ENCODE measurements at places on chromosomes 1 and 21. TPM values are rescaled to one million over a fixed set of nuclear protein-coding genes. Genes with fewer than 3 reads are reported as not detected.

DNA sequence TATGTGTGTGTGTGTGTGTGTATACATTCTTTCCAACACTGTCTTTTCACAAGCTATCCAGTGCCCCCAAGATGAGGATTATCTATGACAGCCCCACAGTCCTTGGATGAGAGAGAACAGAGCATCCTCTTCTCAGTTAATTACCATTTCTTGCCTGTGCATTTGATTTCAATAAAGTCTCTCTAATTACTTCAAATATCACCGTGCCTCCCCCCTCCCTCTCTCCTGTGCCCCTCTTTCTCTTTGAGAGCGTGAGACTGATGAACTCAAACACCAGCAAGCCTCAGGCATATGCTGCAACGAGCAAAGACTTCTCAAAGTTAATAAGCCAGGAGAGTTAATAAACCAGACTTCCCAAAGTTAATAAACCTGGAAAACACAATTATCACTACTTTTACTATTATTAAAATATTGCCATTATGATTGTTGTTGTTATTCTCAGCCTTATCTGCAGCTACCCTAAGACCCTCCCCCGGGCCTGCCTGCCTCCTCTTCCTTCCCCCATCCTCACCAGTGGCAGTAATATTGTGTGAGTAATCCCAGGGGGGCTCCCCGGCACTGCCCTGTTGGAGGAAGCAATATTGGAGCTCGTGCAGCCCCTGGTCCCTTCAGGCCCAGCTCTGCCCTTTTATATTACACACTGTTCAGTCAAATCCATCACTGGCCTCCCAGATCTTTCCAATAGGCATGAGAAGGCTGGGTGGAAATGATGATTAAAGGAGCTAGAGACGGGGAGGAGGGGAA, 30.9 kb downstream of the LMX1A start:
- DNase-seq = no peak
- H3K4me1 ChIP-seq = peaks cover 27% of the 10 kb centered on the region
- H3K4me3 ChIP-seq = no peak overlapping the region
- no peak overlapping the region for H3K27ac ChIP-seq
- H3K36me3 ChIP-seq = no peaks in the 10 kb centered on the region

- no peaks in the 10 kb centered on the region for H3K36me3 ChIP-seq
- no peaks in the 10 kb centered on the region for H3K4me1 ChIP-seq
- DNase-seq = no peak
- H3K4me3 ChIP-seq = no peak overlapping the region
- no peaks in the 10 kb centered on the region for H3K27me3 ChIP-seq
Observed at GRCh38 chr1:95380909-95381308, 146.9 kb downstream of the RWDD3 start.

DNA sequence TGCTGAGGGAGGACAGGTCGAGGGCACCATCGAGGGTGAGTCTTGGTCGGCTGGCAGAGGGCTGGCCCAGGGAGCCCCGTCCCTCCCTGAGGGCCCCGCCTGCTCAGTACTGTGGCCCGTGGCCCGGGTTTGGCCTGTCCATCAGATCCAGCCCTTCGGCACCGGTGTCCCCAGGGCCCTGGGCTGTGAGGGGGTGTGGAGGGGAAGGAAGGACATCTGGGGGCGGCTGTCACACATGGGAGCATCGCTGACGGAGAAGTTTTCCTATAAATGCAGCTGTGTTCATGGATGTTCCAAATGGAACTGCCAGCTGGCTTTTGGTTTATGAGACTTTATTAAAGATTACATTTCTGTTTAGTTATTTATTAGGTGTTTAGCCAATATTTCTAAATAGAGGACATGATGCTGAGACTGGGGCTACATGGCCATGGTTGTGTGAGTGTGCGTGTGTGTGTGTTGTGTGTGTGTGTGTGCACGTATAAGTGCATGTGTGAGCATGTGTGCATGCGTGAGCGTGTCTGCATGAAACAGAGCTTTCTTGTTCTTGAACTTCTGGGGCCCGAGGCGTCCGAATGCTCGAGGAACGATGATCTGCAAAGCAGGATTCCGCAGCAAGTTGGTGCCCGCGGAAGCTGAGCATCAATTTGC, 54.3 kb downstream of the SLX9 start:
- no peaks in the 10 kb centered on the region for H3K4me1 ChIP-seq
- H3K4me3 ChIP-seq = no peak overlapping the region
- H3K27ac ChIP-seq = no peak overlapping the region

DNA sequence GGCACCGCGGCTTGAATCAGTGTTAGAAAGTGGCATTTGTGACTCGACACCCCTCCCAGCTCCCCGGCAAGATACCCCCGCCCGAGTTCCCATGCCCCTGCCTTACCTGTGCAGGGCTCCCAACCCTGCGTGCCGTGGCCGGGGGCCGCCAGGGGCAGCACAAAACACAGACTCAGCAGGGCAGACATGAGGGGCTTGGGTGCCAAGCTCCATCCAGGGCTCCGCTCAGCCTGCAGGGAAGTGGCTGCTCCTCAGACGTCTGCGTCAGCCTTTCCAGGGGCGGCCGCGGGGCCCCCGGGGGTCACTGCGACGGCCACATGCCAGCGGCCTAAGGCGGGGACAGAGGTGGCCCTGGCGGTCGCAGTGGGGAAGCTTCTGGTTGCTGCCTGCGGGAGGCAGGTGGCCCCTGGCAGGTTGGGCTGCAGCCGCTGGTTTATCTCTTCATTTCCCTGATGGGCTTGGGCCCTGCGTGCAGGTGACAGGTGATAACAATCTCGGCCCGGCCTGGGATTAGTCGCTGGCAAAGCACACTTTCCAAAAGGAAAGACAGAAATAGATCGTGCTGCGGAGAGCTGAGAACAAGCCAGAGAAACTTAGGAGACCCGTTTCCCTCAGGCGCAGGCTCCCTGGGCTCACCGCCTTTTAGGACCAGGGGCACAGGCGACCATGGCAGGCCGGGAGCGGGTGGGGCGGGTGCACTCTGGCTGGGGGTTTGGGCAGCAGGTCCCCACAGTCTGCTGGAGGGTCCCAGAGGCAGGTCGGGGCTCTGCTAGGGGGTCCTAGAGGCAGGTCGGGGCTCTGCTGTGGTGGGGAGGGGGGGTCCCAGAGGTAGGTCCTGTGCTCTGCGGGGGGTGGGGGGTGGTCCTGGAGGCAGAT, at the start of gene TSPEAR:
TSPEAR (minus strand) TSS at position 246 of the 876 bp plus-strand sequence; CDS start at position 188, 58 bp downstream.
- peaks cover 71% of the 10 kb centered on the region for H3K4me1 ChIP-seq
- no peak within 1 kb of the TSS for H3K27ac ChIP-seq
- peaks cover 84% of the 10 kb centered on the region for H3K27me3 ChIP-seq
- DNase-seq = peak; percentile 49
- no peaks in the 10 kb centered on the region for H3K36me3 ChIP-seq

DNA sequence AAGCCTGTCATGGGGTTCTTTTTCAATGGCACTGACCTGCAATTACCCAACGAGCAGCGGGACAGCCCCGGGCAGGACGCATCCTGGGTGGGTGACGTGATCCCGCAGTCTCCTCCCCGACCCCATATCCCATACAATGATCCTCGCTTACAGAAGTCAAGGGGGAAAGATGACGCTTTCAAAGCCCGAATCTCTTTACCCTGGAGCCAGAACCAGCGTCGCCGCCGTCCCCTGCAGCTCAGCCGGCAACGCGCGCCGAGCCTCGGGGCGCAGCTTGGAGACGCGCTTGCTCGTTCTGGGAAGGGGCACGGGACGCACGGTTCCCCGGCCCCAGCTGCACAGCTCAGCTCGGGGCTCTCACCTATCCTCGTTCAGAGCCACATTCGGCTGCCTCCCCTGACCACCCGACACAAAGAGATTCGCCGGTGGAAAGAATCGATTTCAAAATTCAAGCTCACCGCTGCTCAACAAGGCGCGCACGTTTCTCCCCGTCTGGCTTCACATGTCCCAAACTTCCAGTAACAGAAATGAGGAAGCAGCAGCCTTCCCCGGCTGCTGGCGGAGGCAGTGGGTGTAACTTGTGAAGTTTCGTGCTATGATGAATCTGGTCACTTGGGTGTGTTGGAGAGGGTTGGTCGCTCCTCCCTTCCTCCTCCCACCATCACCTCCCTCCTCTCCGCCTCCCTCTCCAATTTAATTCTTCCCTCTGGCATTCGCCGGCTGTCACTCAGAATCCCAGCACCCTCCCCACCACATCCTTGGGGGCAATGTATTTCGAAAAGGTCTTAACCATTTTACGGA, at the start of gene TIAM1:
TIAM1 (minus strand) TSS at position 582 of the 801 bp plus-strand sequence. CDS start 77,289 bp downstream, outside the sequence.
- peaks cover 24% of the 10 kb centered on the region for H3K4me1 ChIP-seq
- no peaks in the 10 kb centered on the region for H3K36me3 ChIP-seq
- H3K27ac ChIP-seq = no peak within 1 kb of the TSS
- H3K27me3 ChIP-seq = peaks cover 21% of the 10 kb centered on the region
- peak; percentile 68 for DNase-seq
- H3K4me3 ChIP-seq = peak within 1 kb of the TSS; percentile 69

DNA sequence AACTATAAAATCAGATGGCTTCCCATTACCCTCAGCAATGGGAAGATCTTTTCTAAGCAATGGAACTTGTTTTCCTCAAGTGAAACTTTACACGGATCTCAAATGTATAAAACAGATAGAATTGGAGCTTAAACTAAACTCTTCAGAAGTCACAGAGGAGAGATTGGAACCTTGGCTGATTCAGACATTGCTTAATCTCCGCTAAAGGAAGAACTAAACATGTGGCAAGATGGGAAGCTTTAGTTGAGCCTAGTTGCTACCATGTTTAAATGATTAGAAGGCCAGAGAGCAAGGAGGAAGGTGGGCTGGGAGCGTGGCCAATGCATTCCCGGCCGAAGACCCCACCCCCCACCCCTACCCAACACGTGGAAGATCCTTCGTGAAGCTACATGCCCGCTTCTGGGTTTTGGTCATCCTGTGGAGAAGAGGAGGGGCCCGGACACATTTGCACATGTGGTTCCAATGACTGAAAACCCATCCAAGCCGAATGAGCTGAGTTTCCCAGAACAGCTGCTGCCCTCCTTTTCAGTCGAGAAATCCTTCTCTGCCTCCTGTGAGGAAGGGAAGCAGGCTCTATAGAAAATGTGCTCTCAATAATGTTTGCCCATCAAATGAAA, 164.3 kb downstream of the MIS18A start:
- H3K4me1 ChIP-seq = no peaks in the 10 kb centered on the region
- H3K36me3 ChIP-seq = no peaks in the 10 kb centered on the region
- DNase-seq = no peak
- H3K27ac ChIP-seq = no peak overlapping the region

DNA sequence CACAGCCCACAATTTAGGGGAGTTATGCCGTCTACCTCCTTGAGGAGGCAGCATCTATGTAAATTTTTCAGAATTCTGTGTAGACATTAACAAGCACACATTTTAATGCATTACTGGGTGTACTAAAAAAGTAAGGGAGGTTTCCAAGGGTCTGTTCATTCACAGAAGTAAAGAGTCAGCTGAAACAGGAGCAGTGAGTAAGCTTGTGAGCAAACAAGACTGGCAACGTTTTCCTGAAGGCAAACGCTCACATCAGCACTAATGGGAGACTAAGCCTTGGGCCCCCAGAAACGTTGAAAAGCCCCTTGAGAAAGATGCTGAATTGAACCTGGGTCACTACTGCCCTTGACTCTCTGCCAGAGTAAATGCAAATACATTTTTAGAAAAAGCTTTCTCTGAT, 25.7 kb downstream of the RPRD2 start:
- H3K4me3 ChIP-seq = no peak overlapping the region
- no peaks in the 10 kb centered on the region for H3K36me3 ChIP-seq
- DNase-seq = no peak
- H3K27me3 ChIP-seq = no peaks in the 10 kb centered on the region

DNA sequence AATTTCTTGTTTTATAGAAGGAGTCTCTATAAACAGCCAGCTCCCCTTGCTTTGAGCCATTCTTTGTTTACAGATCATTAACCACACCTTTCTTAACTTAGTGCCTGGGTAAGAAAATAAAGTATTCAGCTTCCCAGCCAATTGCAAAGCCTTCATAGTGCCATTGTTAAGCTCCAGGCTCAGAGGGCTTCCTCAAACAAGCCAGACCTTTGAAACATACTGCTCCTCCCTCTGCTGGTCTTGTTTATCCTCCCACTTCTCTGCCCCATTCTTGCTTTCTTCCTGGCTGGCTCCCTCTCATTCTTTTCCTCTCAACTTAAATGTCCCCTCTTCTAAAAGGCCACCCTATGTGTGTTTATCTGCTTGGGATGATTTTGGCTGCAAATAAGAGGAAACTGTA, 319.4 kb upstream of the ST6GALNAC5 start:
- H3K4me1 ChIP-seq = peaks cover 25% of the 10 kb centered on the region

DNA sequence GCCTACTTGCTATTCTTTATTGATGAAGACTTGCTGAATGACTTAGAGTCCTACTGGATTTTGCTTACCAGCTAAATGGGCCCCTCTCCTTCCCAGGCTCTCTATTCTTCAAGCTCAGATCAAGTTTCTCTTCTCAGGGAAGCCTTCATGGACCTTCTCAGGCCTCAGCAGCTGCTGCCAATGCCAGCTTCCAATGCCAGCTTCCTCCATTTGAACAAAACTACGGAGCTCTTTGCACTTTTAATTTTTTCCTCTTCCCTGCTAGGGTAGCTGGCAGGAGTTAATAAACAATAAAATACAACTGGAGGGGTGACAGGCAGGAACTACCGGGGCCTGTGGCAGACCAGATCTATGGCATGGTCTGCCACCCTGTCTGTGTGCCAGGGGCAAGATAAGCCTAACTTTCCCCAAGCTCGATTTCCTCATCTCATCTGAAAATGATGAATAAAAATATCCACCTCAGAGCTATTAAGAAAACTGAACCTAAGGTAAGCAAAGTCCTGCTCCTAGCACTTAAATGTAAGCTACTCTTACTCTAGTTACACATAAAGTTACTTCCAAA, 995 bp upstream of the IPO13 start:
- H3K27ac ChIP-seq = no peak overlapping the region
- peaks cover 13% of the 10 kb centered on the region for H3K4me1 ChIP-seq
- peak overlapping the region; percentile 75 for H3K4me3 ChIP-seq

DNA sequence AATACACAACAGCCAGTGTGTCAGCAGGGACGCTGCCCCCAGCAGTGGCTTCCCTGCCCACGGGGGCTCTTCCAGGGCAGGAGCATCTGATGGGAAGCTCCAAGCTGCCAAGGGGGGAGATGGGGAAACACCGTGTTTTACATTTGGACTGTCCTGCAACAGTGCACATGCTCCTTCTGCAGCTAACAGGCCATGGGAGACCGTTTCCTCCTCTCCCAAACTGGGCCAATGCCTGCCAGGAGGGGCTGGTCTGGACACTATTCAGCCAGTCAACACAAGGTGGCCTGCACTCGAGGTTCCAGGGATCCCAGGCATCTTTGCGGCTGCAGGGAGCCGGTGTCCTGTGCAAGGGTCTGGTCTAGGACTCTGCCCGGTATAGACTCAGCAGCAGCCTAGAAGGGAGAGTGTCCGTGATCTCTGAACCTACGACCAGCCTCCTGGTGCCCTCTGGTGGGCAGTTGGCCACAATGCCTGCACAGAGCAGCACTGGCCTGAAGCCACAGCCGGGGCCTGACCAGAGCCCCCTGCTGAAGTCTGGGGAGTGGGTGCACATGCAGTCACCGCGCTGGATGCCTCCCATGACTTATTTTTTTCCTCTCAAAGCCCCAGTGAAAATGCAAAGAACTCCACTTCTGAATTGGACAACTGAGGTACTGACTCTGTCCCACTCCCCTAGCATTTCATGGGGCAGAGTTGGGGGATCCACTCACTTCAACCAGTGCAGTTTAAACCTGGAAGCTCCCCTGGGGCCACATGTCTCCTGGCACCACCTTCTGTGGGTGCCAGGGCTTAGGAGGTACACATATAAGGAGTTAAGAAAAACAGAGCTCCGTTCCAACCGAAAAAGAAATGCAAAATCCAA, 33.3 kb downstream of the RCC2 start:
- peaks cover 8% of the 10 kb centered on the region for H3K4me1 ChIP-seq
- no peaks in the 10 kb centered on the region for H3K27me3 ChIP-seq
- no peak overlapping the region for H3K4me3 ChIP-seq
- H3K27ac ChIP-seq = no peak overlapping the region

The C8B gene
- not detected for total RNA-seq

The MROH9 gene
- total RNA-seq = not detected

The HFM1 gene
- 15.1 TPM for total RNA-seq

The KLF17 gene
- not detected for total RNA-seq

The GSTM5 gene
- not detected for total RNA-seq
